GM20000 (cell line): ENCODE measurements at places on chromosomes 3 and 15.

GRCh38 chr3:175355801-175356335 lies 496.7 kb downstream of the NAALADL2 start:
- no peak for DNase-seq

- DNase-seq: peak; percentile 47
Observed at GRCh38 chr3:196634224-196634623, 5.3 kb upstream of the NRROS start.

DNA sequence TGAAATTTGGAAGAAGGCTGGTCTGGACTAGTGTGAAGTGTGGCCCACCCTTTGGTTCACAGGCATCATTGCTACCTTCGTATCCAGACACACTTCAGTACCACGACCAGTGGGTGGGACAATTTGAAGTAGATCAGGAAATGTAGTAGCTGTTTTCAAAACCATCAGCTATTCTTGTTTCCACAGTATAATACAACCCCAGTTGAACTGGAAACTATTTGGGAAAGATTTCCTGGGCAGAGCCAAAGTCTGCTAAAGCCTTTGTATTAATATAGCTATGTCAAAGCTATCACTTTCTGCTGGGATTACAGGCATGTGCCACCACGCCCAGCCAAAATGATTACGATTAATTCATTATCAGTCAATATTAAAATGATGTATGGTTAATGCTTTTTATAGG lies 298.8 kb upstream of the RASGRP1 start:
- DNase-seq: no peak

- DNase-seq: no peak
Observed at GRCh38 chr15:35926007-35926380, 380.0 kb upstream of the DPH6 start.

- no peak for DNase-seq
Observed at GRCh38 chr3:187504435-187504834, 136.2 kb downstream of the RTP4 start.

- no peak for DNase-seq
Observed at GRCh38 chr3:52835766-52836470, 1.1 kb upstream of the MUSTN1 start.

- DNase-seq: no peak
Observed at GRCh38 chr3:10933805-10934481, 58.6 kb upstream of the SLC6A1 start.

DNA sequence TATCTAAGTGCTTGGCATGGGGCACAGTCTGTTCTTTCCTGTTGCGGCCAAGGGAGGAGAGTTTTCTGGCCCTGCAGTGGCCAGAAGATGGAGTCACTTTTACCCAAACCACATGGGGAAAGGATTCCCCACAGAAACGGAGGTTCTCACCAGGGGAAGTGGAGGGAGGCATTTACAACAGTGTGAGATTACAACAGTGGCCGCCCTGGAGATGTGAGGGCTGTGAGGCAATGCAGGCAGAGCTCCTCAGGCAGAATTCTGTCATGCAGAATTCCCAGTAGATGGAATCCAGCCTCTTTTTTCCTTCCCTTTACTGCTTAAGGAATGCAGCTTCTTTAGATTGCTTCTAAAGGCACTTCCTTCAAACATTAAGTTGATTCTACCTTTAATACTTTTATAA lies 83.1 kb downstream of the CACNA1D start:
- DNase-seq: no peak

GRCh38 chr3:43128464-43128863 lies 22.6 kb upstream of the POMGNT2 start:
- no peak for DNase-seq

DNA sequence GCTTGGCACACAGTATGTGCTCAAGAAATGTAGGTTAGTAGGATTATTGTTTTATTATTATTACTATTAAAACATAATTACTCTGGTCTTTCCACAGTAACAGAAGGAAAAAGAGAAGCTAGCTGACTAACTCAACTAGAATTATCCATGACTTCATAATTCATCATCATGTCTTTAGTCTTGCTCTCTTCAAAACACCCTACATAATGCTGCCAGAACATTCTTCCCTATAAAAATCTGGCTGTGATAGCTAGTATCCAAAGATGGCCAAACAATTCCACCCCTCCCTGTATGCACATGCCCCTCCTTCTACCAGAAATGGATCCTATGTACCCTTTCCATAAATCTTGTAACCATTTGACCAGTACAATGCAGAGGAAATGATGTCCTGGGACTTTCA lies 48.8 kb upstream of the SRGAP3 start:
- DNase-seq: no peak

DNA sequence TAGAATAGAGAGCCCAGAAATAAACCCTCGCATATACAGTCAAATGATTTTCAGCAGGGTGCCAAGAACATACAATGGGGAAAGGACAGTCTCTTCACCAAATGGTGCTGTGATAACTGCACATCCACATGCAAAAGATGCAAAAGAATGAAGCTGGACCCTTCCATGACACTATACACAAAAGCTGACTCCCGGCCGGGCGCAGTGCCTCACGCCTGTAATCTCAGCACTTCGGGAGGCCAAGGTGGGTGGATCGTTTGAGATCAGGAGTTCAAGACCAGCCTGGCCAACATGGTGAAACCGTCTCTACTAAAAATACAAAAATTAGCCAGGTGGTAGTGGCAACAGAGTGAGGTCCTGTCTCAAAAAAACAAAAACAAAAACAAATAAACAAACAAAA lies 43.2 kb upstream of the IQSEC1 start:
- no peak for DNase-seq

DNA sequence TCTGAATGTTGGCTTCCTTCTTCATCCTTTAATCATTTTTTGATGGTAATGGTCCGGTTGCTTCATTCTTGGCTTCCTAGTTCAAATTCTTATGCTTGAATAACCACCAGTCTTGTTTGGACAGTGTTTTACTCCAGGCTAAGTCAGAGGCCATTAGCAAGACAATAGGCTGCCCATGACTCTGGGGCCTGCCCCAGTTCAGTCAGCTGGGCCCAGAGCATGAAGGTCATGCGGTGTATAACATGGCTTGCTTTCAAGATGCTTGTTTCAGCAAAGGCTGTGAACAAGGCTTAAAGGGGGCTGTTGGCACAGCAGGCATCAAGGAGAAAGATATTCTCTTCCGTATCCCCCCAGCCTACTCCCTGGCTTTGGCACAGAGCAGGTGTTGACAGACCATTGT lies 13.7 kb downstream of the TM4SF18 start:
- DNase-seq: no peak

DNA sequence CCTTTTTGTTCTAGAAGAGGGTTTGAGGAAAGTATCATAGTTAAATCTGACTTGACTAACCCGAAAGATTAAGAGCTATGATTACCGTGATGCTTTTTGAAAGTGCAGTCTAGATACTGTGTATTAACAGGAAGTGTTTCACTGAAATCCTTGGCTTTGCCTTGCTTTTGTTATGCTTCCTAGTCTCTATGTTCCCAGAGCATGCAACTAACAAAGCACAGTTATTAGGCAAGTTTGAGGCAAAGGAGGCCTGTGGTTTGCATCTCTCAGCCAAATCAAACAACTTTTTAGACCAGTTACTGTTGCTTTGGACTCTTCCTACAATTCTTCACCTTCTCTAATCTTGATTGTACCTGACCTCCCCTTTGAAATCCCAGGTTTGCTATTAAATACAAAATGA lies 3.9 kb downstream of the LXN start:
- DNase-seq: no peak

- no peak for DNase-seq
Observed at GRCh38 chr3:184568924-184569829, 7.6 kb downstream of the EPHB3 start.

- DNase-seq: peak; percentile 65
Observed at GRCh38 chr15:89129123-89129815, 41.0 kb downstream of the ABHD2 start.

DNA sequence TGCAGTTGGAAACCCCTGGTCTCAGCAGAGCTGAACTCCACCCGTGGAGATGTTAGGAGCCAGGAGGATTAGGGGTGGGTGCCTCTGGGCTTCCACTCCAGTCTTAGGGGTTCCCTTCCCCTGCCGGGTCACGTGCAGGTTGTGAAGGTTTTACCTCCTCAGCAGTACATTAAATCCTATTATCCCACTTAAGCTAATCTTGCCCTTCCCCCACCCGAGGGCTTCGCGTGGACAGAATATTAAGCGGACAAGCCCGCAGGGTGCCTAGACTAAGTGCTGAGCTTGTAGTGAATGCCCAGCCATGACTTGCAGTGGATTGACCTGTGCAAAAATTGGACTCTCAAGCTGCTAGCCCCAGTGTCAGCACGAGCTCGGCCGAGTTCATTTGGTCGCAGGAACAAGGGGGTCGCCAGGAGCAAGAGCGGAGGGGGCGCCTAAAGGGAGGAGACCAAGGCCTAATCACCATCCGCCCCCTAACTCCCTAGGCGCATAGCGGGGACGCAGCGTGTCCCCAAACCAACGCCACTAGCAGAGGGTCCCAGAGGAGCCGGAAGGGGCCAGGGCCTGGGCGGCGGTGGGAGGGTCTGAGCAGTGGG lies 498 bp upstream of the SEMA4B start:
- DNase-seq: no peak

GRCh38 chr3:82084824-82085223 lies 323.4 kb upstream of the GBE1 start:
- no peak for DNase-seq

GRCh38 chr3:43038010-43038409 lies 58.9 kb downstream of the GASK1A start:
- DNase-seq: no peak

GRCh38 chr15:35936284-35936683 lies 390.3 kb upstream of the DPH6 start:
- DNase-seq: no peak
